ENCODE measurements at places on chromosomes 3 and 15.

GRCh38 chr15:57387564-57388076 is 11.3 kb downstream of the CGNL1 start:
- DNase-seq = no peak

DNA sequence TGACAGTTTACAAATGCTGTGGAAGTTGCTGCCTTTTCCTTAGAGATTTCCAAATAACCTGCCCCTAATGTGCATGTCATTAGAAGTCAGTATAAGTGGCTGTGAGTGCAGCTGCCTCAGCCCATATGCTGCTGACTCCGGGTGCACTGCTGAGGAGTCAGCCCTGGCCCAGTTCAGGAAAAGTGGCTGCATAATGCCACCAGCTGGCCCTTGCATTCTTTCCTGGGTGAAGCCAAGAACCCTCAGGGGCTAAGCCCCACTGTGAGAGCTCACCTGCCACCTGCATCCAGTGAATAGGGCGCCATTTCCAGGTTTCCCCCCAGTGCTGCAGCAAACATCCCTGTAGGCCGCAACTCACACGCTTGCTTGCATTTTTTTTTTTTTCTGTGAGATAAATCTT is 139.9 kb downstream of the TJP1 start:
- DNase-seq = no peak

GRCh38 chr15:72033711-72034110 is 84.2 kb downstream of the MYO9A start:
- no peak for DNase-seq

DNA sequence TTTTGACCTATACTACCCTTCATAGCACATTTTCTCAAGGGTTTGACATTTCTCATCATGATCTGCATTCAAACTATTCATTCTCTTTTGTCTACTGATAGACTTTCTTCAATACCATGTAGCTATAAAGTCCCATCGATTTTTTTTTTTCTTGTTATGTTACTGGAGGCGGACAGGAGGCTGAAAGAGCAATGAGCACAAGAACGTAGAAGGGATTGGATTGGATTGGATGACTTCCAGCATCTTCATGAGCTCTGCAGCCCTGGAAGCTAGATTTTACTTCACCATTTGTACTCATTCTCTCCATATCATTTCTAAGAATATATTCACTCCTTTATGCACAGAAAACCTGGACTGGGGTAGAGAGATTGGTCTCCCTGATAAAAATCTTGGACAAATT is 43.2 kb downstream of the DUT start:
- no peak for DNase-seq

DNA sequence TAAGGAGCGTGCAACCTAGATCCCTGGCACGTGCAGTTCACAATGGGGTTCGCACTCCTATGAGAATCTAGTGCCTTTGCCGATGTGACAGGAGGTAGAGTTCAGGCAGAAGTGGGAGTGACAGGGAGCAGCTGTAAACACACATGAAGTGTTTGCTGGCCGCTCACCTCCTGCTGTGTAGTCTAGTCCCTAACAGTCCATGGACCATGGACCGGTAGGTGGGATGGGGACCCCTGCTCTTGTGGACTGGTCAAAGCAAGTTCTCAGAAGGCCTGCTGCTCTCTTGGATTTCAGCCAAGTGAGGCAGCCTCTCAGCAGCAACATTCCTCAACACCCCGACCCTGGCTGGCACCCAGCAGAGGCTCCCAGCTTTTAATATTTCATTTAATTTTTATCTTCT is 58.2 kb upstream of the SNRPA1 start:
- DNase-seq = no peak

- no peak for DNase-seq
Observed at GRCh38 chr3:137768361-137769321, 4.5 kb downstream of the SOX14 start.

- DNase-seq = no peak
Observed at GRCh38 chr3:62815981-62816380, 59.2 kb downstream of the CADPS start.

- no peak for DNase-seq
Observed at GRCh38 chr3:25169151-25169550, 258.9 kb upstream of the RARB start.

DNA sequence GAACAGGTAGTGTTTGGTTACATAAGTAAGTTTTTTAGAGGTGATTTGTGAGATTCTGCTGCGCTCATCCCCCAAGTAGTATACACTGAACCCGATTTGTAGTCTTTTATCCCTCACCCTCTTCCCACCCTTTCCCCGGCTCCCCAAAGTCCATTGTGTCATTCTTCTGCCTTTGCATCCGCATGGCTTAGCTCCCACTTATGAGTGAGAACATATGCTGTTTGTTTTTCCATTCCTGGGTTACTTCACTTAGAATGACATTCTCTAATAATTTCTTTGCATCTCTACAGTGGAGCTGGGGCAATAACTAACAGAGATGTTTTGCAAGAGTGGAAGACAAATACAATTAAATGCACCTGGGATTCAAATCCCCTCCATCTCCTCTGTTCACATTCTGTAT is 93.2 kb downstream of the TP63 start:
- DNase-seq = no peak

DNA sequence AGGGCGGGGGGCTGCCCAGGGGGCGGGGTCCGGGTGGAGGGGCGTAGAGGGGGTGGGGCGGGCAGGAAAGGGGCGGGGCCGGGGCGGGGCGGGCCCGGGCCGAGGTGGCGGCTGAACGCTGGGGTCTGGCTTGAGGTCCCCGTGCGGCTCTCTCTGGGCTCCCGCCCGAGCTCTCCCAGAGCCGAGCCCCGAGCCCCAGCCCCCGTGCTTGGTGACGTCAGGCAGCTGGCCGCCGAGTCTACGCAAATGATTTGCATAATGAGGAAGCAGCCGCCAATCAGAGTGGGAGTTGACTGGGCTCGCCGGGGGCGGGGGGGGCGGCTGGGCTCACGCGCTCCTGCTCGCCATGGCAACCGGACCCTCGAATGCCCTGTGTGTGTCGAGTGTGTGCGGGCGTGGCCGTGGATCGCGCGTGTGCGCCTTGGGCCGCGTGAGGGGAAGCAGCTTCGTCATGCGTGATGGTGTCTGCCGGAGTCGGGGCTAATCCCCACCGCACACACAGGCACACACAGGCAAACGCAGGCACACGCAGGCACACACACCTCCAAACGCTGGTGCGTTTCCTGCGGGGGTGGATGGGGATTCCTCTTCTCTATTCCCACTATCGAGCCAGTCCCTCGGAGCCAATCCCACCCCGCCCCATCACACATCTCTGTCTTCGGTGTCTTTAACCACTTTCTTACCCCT is at the start of gene CELF6:
Gene CELF6, minus strand, starts transcription at position 173 of the 687 bp plus-strand sequence. CDS start 283 bp downstream, outside the sequence.
- peak; percentile 81 for DNase-seq

- no peak for DNase-seq
Observed at GRCh38 chr3:12472000-12472610, 12.2 kb upstream of the TSEN2 start.

- no peak for DNase-seq
Observed at GRCh38 chr15:47186075-47186474, 531.2 kb upstream of the SEMA6D start.

- no peak for DNase-seq
Observed at GRCh38 chr3:188090620-188091309, 63.2 kb upstream of the LPP start.

- DNase-seq = no peak
Observed at GRCh38 chr3:30081904-30082303, 524.5 kb upstream of the TGFBR2 start.

- DNase-seq = no peak
Observed at GRCh38 chr3:184914628-184915027, 102.7 kb downstream of the VPS8 start.

DNA sequence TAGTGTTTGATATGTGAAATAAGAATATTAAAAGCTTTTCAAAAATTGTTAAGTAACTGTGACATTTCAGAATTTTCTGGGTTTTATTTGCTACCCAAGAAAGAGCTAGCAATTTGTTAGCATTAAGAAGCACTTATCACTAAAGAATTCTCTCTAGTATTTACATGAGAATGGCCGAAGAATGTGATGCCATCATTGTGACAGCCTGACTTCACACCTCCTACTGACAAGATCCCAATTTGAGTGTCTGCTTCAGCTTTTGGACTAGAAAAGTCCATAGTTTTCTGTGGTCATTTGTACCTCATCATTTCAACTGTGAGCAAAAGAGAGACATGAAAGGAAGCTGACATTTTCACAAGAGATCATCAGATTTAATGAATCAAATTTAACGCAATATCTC is 548.1 kb upstream of the AGTR1 start:
- DNase-seq = no peak

DNA sequence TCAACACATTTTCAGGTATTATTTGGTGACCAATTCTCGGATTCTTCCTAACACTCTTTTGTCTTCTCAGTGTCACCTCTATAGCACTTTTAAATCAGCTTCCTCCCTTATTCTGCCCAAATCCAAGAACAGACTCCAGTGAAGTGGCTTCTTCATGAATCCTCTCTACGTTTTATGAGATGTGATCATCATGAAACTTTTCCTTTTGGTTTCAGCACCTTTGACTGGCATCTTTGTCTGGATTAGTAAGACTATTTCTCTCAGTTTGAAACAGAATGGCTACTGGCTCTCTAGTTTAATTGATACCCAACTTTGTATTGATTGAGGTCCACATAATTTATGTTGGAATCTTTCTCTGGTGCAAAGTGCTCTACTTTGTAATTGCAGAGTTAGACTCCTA is 45.6 kb downstream of the CMC1 start:
- DNase-seq = no peak

DNA sequence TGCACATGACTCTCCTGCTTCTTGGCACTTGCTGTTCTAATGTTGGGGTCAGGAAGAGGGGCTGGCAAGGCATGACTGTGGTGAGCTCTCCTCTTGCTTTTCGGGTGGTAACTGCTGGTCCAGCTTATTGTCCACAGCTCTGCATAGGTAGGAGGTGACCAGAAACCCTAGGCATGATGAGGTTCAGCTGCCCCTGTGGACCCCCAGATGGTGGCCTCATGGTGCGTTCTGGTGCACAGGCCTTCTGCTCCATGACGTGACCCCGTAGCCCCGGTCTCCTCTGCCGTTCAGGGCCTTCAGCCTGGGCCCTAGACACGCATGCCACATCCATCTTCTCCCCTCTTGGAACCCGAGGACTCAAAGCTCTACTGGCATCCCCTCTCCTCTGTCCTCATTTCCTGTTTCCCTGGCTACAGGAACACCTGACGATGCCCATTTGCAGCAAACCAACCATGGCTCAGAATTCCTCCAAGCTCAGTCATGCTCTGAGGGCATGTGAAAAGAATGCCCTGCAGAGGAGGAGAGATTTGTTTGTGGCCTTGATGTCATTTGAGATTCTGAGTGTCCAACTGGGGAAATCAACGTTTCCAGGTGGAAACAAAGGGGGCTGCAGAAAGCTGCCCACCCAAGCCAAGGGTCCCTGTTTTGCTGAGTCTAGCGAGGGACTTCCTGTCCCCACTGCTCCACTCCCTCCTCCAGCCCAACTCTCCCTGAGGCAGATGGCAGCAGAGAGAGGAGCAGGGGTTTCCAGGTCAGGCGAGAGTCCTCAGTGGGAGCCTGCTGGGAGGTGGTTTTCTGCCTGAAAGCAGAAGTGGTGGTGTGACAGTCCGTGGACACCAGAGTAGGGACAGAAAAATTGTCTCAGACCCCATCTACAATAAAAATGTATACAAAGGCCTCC is 198.7 kb upstream of the LYSMD4 start:
- DNase-seq = no peak

DNA sequence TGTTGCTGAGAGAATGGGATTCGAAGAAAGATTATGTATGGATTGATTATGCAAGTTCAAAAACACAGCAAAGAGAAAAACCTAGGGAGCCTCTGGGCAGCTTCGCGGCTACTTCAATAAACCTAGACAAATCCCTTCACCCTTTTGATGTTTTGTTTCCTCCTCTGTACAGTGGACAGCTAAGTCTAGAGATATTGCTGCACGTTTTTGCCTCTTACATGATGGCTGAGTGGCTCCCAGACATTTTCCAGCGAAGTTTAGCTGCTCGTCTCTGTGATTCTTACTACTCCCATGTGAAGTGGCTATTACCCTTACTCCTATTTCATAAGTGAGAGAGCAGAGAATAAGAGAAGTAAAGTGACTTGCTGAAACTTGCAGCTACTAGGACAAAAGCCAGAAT is 695.0 kb upstream of the GRM7 start:
- no peak for DNase-seq

- DNase-seq = no peak
Observed at GRCh38 chr3:58090351-58090750, 82.1 kb downstream of the FLNB start.

GRCh38 chr3:149340310-149340933 is 7.0 kb upstream of the TM4SF18 start:
- DNase-seq = no peak

DNA sequence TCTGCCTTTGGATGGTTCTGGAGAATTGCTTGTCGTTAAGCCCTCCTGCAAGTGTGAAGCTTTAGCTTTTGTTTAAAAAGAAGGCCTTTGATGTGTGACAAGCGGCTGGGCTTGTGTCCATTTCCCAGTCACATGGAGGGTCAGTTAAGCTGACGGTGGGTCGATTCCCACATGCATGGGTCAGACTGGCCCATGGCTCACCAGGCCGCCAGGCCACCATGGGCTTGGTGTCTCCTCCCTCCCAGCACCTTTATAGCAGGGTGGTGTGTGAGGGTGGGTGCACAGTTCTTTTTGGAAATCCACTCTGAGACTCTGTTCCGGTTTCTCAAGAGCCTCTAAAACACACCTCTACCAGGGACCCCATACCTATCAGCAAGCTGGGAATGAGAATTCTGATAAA is 67.2 kb downstream of the SCN5A start:
- DNase-seq = no peak

DNA sequence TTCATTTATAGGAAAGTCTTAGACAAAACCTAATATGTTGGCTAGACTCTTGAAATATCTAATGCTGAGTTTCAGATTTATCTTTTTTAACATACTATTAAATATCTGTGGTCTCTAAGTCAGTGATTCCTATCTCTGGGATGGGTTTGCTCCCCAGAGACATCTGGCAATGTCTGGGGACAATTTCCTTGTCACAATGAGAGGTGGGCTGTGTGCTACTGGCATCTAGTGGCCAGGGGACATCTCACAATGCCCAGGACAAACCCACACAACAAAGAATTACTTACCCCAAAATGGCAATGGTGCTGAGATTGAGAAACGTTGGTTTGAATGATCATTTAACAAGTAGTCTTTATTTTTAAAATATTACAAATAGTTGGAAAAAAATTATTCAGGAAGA is 602.1 kb downstream of the MAGI1 start:
- DNase-seq = no peak

- DNase-seq = no peak
Observed at GRCh38 chr15:91894606-91895005, 41.1 kb downstream of the SLCO3A1 start.

DNA sequence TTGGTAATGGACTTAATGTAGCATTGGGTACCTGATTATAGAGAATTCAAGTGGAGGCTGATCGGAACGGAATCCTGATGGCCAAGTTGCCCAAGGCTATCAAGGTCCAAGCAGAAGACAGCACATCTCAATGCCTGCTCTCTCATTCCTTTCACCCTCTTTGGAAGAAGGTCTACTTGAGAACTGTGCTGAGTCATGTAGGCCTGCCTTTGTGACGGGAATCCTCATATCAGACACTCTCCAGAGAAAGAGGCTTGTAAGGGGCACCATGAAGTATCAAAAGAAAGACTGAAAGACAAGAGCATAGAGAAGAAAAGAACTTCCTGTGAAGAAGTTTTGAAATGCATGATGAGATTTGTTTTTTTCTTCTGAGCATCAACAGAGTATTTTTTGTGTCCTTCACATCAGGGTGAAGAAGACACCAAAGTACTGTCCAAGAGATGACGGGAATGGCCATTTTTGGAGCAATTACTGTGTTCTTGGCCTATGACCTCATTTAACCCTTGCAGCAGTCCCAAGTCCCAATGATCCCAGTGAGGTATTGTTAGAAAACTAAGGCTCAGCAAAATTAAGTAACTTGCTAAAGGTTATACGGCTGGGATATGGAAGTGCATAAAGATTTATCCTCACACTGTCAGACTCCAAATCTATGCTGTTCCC is 13.2 kb upstream of the LARP6 start:
- no peak for DNase-seq
